CD4-positive, CD25-positive, alpha-beta regulatory T cell (primary cell): ENCODE measurements at places on chromosomes 4 and X.

GRCh38 chr4:142091085-142091513, 454.7 kb downstream of the IL15 start:
- DNase-seq: no peak
- H3K4me1 ChIP-seq: no peaks in the 10 kb centered on the region
- H3K27me3 ChIP-seq: no peaks in the 10 kb centered on the region
- no peak overlapping the region for H3K27ac ChIP-seq

- H3K4me3 ChIP-seq: no peak overlapping the region
- DNase-seq: no peak
- H3K27ac ChIP-seq: no peak overlapping the region
- H3K27me3 ChIP-seq: no peaks in the 10 kb centered on the region
- H3K4me1 ChIP-seq: no peaks in the 10 kb centered on the region
These were observed 161.0 kb downstream of the CPE start for GRCh38 chr4:165539801-165540200.

- no peak overlapping the region for H3K27ac ChIP-seq
- H3K36me3 ChIP-seq: no peaks in the 10 kb centered on the region
- H3K4me3 ChIP-seq: no peak overlapping the region
- H3K27me3 ChIP-seq: no peaks in the 10 kb centered on the region
- H3K4me1 ChIP-seq: peaks cover 11% of the 10 kb centered on the region
These were observed 5.1 kb downstream of the USP27X start for GRCh38 chrX:49884290-49884862.

GRCh38 chr4:188554413-188554812, 415.2 kb downstream of the TRIML1 start:
- H3K27ac ChIP-seq: no peak overlapping the region
- no peak overlapping the region for H3K4me3 ChIP-seq
- no peaks in the 10 kb centered on the region for H3K4me1 ChIP-seq
- no peak for DNase-seq
- H3K27me3 ChIP-seq: no peaks in the 10 kb centered on the region
